ENCODE measurements at places on chromosomes 4 and X.

- DNase-seq: no peak
Observed at GRCh38 chr4:2406920-2407319, 11.5 kb downstream of the ZFYVE28 start.

DNA sequence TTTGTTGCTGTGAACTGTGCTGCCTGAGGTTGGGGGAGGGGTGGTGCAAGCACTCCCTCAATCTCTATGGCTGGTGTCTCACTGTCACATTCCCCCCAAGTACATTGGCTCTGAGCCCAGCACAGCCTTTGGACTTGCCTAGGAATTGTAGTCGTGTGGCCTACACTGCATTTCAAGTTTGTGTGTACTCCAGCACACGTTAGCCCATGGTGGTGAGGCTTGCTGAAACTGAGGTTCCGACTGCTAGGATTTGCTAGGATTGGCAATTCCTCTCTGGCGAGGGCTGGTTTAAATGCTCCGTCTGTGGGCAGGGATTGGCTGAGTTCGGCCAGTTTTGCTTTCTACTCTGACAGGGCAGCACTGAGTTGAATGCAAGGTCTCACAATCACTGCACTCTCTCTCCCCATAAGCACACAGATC, 121.7 kb upstream of the CXXC4 start:
- DNase-seq: no peak

DNA sequence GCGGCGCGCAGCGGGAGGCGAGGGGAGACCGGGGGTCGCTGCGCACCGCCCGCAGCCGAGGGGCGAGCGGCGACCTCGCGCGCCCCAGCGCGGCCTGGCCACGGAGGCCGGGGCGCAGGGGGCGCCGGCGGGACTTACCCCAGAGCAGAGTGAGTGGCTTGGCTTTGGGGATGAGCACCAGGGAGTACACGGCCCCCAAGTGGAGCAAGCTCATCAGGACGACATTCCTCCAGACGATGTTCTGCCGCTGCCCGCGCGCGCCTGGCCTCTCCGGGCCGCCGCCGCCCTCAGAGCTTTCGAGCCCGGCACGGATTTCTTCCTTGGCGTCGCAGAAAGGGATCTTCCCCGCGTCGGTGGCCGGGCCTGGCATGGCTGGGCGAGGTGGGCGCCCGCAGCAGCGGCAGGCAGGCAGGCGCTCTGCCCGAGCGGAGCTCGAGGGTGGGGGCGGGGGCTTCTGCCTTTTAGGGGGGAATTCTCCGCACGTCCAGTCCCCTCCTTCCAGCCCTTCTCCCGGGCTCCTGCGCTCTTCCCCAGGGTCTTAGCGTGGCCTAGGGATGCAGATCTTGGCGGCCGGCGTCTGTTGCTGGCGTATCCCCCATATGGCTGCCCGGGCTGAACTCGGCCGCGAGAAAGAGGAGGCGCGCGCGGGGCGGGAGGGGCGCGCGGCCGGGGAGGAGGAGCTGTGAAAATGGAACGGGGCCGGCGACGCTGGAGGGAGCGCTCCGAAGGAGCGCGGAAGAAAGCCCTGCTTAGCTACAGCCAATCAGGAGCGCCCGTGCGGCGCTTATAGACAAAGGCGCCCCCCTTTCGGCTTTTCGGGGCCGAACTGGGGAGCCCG, at the start of gene SCD5:
SCD5 (minus strand) TSS at position 629 of the 838 bp plus-strand sequence; CDS start at position 370, 259 bp downstream.
- no peak for DNase-seq

- no peak for DNase-seq
Observed at GRCh38 chr4:112352736-112353135, 55.6 kb downstream of the ALPK1 start.

DNA sequence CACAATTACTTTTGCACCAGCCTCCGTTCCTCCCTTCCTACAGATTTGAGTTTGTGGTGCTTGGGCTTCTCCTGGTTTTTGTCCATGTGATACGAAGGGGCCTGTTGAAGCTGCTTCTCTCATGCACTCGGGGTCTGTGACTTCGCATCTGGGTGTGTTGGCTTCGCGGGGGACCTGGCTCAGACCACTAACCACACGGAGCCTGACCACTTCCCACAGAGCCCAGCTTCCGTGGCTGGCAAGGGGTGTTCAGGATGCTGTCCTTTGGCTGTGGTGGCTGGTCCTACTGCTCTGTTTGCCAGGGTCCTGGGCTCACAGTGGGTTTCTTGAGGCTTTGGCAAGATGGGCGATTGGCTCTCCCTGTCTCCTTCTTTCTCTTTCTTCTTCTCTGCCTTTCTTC, 19.8 kb upstream of the XG start:
- no peak for DNase-seq

- no peak for DNase-seq
Observed at GRCh38 chrX:3514996-3515395, 168.5 kb upstream of the MXRA5 start.

DNA sequence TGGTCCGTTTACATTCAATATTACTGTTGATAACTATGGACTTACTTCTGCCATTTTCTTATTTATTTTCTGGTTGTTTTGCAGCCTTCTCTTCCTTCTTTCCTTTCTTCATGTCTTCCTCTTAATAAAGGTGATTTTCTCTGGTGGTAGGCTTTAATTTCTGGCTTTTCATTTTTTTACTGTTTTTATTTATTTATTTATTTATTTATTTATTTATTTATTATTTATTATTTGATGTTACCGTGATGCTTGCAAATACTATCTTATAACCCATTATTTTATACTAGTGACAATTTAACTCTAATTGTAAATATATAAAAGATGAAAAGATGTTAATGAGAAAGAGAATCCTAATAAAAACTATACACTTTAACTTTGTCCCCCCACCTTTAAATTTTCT, 112.8 kb downstream of the SPIN3 start:
- DNase-seq: no peak

GRCh38 chr4:84916227-84916626, 50.3 kb downstream of the WDFY3 start:
- DNase-seq: no peak

- DNase-seq: no peak
Observed at GRCh38 chrX:133321451-133321850, 93.8 kb downstream of the GPC4 start.

DNA sequence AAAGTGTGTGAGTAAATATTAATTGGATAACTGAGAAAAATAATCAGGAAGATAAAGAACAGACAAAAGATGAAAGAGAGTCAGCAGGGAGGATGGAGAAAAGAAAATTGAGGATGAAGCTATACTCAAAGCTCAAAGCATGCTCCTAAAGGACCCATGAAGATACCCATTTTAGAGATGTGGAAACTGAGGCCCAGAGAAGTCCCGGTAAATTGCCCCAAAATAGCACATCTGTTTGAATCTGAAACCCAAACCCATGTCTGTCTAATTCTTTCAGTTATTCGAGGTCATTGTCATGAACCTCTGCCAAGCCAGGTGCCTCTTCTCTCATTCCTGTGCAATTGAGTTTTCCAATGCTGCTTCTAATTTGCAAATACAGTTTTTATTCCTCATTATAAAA, 29.6 kb upstream of the MSX1 start:
- no peak for DNase-seq

- no peak for DNase-seq
Observed at GRCh38 chr4:117421706-117422105, 336.3 kb upstream of the TRAM1L1 start.

DNA sequence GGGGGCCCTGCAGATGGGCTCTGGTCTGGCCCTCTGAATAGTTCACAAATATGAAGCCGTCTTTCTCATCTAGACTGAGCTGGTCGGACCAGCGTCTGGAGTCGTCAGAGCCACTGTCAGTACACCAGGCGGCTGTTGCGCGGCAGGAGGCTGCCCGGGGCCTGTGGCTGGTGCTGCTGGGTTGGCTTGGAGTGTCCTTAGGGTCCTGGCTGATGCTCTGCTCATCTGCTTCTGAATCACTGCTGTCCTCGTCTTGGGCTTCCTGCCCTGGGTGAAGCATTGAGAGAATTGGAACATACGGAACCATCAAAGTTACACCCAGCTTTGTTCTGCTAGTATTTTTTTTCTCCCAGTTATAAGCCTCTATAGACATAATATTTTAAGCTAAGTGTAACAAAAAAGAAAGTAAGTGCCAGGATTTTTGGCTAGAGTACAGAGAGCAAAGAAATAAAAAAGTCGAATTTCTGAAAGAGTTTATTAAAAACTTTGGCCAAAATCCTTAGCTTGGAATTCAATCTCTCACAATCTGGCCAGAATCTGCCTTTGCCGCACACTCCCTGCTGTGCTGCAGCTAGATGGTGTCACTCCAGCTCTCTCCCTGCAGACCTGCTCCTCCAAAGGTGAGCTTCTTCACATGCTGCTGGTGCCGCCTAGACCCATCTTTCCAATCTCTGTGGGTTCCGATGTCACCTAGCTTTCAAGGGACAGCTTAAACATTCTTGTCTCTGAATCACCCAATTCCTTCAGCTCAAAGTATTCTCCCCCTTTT, 96.2 kb downstream of the CDS1 start:
- no peak for DNase-seq

DNA sequence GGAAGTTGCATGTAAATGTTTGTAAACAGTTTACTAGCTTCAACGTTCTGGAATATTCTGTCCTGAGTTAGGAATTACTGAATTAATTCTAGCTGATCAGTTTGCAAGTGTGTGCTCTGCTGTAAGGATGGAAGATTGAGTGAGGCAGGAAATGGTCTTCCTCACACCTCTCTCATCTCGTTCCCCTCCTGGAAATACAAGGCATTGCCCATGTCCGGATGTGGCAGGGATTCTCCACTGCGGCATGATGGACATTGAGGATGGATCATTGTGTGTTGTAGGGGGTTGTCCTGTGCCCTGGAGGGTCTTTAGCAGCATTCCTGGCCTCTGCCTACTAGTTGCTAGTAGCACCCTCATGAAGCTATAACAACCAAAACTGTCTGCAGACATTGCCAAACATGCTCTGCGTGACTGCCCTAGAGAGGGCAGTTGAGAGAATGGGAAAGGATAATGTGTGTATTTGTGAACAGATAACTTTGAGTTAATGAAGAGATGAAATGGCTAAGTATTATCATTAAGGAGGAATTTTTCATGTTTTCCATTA, 12.6 kb downstream of the CA5B start:
- no peak for DNase-seq

- no peak for DNase-seq
Observed at GRCh38 chr4:140717313-140717712, 38.9 kb downstream of the TBC1D9 start.

- no peak for DNase-seq
Observed at GRCh38 chr4:7145291-7145934, 46.9 kb upstream of the SORCS2 start.

DNA sequence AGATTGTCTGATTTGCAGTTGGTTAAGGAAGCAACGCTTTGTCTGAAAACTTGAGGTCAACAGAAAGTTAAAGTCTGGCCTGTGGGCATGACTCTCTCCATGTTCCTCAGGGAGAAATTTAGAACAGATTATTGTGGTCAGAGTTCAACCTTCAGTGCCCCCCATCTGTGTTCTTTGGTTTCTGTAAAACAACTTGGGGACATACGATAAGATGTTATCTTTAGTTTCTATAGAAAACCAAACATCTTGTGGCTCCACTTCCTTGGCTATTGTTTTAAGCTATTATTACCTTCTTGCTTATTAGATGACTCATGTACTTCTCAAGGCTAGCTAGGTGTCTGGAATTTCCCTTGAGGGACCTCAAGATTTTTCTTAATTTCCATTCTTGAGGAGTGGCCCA, 507.7 kb downstream of the PDHA2 start:
- no peak for DNase-seq

GRCh38 chr4:100016191-100016590, 66.1 kb upstream of the H2AZ1 start:
- DNase-seq: no peak

DNA sequence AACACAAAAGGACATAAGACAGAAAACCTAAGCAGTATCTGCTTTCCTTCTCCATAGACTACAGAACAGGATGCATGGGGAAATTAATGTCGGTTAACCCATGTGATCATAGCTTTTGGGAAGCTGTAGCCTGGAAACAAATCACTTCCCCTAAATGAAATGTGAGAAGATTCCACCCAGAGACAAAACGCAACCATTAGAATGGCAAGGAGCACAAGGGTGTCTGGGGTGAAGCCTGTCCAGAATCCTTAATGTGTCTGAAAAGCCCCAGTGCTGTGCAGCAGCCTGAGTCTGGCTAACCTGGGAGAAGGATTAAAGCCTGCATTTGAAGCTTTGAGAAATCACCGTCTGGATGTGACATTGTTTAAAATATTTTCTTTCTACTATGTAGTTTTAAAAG, 213.3 kb downstream of the ANKRD50 start:
- no peak for DNase-seq

GRCh38 chrX:10156199-10157031, at the start of gene CLCN4:
Gene CLCN4, plus strand, starts transcription at chrX:10156975. Its CDS starts 28,058 bp downstream, at chrX:10185033.
- DNase-seq: no peak

- no peak for DNase-seq
Observed at GRCh38 chr4:182019148-182019652, 224.0 kb upstream of the TENM3 start.

DNA sequence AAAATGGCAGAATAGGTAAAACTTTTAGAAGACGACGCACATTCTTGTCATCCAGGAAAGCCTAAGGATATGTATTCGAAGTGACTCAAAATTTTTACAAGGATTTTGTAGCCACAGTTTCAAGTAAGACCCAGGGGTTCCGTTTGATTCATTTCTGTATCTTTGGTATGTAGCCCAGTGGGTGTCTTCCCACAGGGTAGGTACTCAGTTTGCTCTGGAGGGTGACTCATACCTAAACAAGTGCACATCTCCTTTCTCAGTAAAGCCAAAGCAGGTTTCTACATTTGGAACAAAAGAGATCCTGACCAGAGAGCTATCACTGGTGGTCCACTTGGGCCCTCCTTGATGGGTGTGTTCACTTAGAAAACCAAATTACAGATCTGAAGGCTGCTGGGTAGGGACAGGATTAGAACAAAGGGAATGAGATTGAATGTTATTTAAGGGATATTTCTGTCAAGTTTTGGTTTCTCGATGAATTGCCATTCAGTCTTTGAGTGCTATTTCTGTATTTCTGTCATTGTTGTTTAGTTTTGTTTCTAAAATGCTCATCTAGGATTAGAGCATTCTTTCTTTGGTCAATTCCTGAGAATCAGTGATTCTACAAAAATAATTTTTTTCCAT, 56.1 kb downstream of the PLS3 start:
- no peak for DNase-seq

DNA sequence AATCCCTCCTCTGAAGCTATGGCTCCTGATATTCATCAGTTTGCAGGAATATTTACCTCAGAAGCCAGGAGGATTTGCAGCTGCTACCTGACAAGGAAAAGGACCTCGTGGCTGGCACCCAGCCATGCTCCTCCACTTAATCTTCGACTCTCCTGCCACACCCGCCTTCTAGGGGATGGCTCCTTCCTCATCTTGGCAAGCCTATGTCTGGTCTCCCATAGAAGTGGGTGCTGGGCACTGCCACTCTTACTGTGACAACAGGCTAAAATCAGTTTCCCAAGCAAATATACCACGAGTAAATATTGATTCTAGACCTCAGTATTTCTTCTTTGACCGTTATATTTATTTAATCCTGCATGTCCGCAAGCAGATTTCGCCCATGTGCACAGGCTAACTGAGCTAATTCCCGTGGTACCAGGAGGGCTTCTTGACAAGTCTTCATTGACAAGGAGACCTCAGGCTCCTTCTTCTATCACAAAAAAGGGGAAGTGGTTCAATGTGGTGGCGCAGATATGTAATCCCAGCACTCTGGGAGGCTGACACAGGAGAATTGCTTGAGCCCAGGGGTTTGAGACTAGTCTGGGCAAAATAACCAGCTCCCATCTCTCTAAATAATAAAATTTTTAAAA, 52.6 kb upstream of the DCTD start:
- no peak for DNase-seq
